Stimulated activated CD4-positive, alpha-beta T cell treated with anti-CD3 and anti-CD28 coated beads, Interleukin-2, amount 100 ng/mL, for 24 hours (primary cell): ENCODE measurements at places on chromosomes 13 and 19.
A peak's percentile ranks its signal among the peaks of the same experiment; 100 is the strongest.

DNA sequence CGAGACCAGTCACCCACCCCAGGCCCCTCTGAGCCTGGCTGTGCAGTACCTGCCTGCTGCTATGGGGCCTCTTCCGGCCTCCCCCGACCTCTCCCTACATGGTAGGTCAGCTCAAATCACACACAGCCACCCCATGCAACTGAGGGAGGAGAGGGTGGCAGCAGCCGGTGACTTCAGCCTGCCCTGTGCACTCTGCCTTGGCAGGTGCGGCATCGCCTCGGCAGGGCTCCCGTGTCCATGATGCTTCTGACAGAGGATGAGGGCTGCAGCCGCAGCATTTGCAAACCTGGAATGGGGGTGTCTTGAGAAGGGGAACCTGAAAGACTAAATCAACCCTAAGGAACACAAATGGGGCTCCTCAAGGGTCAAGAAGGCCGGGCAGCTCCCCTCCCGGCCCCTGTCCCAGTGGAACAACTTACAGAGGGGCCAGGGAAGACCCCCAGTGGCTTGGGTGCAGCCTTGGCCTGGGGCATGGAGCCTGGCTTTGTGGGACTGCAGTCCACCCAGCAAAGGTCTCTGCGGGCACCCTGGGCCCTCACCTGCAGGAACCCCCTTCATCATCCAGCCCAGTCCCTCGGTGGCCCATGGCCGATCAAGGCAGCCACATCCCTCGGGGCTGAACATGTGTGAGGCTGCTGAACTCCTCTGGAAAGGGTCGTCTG is 6.7 kb downstream of the TEX29 start:
- DNase-seq: no peak

DNA sequence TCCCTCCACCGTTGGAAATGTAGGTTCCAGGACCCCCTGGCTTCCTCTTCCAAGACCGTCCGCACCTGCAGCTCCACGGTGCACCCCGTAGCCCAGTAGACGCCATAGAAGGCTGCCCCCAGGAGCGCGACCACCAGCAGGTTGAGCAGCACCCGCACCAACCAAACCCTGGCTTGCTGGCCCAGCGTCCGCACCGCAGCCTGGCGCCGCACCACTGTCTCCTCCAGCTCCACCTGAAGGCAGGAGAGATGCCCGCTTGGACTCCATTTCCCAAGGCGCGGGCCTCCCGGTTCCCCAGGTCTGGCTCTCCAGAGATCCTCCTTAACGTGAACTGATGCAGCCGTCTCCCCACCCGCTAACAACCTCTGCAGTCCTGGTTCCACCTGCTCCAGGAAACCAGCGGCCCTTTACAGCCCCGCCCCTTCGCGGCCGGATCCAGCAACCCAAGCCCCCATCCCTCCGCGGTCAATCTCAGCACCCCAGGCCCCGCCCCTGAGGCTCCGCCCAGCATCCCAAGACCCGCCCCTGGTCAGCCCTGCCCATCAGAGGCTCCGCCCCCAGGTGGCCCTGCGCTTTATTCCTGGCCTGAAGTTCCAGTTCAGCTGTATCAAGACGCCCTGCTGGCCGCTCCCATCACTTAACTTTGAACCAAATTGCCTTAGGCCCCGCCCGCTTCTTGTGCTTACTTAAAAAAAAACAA is 5.0 kb upstream of the LENG1 start:
- DNase-seq: peak; percentile 67

GRCh38 chr13:112181336-112182067 is 114.6 kb downstream of the SOX1 start:
- DNase-seq: no peak

DNA sequence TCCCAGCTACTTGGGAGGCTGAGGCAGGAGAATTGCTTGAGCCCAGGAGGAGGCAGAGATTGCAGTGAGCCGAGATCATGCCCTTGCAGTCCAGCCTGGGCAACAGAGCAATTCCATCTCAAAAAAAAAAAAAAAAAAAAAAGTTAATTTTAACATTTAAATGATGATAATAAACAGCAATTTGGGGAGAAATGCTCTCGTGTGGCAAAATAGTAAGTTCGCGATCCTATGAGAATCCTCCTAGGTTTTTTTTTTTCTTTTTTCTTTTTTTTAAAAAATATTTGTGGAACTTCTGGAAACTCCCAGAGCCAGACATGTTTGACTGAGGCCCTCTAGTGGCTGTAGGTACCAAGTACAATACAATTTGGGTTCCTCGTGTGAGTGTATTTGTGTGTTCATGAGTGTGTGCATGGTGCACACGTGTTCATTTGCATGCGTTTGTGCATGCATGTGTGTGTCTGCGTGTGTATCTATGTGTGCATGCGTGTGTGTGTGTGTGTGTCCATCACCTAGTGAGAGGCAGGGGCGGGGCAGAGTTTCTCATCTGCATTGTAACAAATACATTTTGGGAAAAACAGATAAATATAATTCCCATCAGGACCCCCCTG is 31.2 kb downstream of the TMPRSS9 start:
- peak; percentile 14 for DNase-seq

DNA sequence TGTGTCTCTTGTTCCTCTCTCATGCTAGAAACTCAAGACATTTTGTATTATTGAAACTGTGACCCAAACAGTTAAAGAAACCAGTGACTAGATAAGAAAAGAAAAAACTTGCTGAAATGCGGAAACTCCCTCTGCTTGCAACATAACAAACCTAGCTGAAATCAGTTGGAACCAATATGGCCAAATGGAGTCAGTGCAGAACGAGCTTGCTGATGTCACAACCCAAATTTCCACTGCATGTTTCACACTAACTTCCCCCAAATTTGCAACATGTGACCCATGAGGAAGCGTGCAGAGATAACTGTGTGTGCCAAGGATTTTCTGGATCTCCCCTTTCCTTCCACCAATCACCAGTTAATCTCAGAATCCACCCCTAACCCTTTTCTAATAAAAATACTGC is 208.0 kb downstream of the DLEU7 start:
- no peak for DNase-seq

GRCh38 chr19:41951686-41952172 is 7.4 kb downstream of the RABAC1 start:
- DNase-seq: peak; percentile 97

GRCh38 chr19:10744801-10745293 is 27.0 kb downstream of the DNM2 start:
- DNase-seq: no peak

GRCh38 chr19:5624018-5624663 is 1.3 kb downstream of the SAFB start:
- peak; percentile 24 for DNase-seq

DNA sequence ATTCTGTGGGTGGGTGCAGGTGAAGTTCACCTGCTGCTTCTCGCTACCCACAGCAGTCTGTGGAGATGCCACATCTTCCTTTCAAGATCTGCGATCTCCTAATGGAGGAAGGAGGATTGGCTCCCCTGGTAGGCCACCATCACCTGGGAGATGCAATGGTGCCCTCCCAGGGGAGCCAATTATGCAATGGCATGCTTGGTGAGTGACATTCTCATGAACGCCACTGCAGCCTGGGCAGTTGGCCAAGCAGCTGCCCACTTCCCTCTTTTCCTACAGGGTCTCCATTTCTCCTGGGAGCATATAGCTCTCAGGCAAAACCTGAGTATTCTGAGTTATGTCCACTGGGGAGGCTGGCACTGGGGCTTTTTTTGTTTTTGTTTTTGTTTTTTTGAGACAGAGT is 83.5 kb upstream of the KCTD15 start:
- no peak for DNase-seq

GRCh38 chr19:16416991-16417390 is 54.8 kb downstream of the EPS15L1 start:
- no peak for DNase-seq

DNA sequence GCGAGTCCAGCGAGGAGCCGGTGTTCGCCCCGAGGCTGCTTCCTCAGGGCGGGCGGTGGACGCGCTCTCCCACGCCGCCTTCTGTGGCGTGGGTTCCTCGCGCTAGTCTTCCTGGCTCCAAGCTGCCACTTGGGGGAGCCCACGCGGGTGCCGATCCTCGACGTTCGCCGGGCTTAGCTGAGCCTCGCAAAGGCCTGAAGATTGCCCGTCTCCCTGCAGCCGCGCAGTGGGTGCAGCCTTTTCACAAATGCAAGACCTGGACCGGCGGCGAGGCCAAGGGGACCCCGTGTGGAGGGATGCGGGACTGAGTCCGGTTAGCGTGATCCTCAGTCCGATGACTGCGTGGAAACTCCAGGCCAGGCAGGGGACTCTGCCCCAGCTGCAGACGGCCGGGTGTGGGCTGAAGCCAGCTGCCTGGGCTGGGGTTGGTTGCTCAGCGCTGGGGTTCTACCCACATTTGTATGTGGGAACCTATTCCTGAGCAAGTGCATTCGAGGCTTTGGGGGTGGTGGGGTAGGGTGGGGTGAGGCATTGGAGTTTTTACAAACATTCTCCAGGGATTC is 16.6 kb upstream of the LRP3 start:
- DNase-seq: no peak

DNA sequence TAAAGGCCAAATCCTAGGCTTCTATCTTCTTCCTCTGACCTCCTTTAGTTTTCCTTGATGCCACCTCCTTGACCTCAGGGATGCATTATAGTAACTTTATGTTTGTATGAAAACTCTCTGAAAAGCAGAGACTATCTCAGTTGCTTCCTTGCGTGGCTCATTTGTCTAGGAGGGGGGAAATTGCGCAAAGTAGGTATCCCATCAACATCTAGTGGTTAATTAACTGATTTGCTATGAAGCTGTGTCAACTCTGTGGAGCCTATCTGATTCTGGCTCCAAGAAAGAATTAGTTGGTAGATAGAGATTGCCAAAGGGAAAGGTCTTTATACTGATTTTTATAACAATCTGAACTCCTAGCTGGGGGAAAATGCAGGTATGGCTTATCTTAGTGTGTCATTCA is 82.1 kb upstream of the FRY start:
- no peak for DNase-seq

DNA sequence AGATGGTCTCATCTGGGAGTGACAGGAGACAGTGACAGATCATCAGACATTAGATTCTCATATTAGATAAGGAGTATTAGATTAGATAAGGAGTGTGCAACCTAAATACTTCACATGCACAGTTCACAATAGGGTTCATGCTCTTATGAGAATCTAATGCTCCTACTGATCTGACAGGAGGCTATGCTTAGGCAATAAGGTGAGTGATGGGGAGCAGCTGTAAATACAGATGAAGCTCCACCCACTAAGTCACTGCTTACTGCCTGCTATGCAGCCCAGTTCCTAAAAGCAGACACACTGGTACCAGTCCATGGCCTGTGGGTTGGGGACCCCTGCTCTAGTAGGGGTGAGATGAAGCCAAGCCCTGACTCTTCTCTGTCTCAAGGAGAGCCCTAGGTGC is 10.0 kb upstream of the IGFL3 start:
- DNase-seq: no peak

DNA sequence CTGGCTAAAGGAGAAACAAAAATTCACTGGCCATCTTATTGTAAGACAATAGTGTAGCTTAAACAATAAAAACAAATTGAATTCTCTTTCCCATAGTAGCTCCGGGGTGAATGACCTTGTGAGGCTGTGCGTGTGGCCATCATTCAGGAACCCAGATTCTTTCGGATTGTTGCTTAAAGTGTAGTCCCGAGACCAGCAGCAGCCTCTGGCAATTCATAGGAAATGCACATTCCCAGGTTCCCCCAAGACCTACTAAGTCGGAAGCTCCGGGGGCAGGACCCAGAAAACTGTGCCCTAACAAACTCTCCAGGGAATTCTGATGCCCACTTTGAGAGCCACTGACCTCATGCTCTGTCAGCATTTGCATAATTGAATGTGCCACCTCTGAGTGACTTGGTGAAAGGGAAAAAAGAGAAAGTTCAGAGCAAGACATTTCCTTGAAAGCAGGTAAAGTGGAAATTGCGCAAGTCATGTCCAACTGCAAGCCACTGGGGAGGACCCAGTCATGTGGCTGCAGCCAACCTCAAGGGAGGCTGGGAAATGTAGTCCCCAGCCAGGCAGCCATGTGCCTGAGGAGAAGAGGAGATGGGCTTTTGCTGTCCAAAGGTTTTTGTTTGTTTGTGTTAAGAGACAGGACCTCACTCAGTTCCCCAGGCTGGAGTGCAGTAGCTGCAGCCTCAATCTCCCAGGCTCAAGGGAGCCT is 50.7 kb upstream of the PNMA8B start:
- DNase-seq: peak; percentile 33

GRCh38 chr19:15583346-15583745 is 31.7 kb upstream of the CYP4F8 start:
- DNase-seq: no peak

DNA sequence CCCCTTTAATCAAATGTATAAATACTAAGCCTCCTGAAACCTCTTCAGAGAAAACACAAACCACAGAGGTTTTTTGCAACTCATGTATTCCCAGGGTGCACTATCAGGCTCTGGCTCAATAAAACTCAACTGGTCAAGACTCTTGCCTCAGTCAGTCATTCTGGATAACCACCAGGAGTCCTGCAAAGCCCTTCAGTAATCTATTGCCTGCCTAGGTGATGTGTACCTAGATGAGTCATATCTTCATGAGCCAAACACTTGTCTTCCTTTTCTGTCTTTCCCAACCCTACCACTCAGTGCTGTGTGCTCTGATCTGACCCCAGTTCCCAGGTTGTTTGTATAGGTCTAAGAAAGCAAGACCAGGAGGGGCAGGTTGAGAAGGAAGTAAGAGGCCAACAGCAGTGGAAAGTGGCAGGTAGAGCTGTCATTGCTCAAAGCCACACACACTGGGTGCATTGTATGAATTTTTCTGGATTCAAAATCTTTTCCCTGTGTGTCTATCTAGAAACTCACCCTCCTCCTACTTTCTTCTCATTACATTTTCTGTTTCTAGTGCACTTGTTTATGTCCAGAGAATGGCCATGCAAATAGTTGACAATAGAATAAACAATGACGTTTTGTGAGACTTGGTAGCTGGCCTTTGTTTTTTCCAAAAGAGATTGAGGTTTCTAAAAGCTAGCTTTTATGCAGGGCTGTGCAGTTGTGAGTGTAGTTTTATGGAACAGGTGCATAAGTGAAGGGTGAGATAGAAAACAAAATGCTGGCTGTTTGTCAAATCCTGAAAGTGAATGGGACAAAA is 48.1 kb downstream of the PSG1 start:
- DNase-seq: no peak

- no peak for DNase-seq
Measured at GRCh38 chr19:39524495-39524894, 8.2 kb downstream of the EID2B start.

DNA sequence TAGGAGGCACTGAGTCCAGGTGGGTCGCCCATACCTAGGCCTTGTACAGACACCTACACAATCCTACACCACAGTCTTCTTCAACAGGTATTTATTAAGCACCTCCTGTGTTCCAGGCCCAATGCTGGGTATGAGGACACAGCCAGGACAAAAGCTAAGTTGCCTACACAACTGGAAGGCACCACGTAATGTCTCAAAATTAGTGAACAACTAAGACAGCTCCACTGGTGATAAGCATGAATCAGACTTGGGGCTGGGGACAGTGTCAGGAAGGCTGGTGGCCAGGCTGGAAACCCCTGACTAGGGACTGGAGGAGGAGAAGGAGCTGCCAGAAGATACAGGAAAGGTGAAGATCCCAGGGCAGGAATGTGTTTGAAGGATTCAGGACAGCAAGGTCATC is 2.4 kb downstream of the SMIM24 start:
- DNase-seq: no peak

- peak; percentile 48 for DNase-seq
Measured at GRCh38 chr19:18194554-18195238, 1.7 kb downstream of the MPV17L2 start.

- no peak for DNase-seq
Measured at GRCh38 chr19:55594996-55595545, 4.2 kb downstream of the FIZ1 start.
